ENCODE measurements at places on chromosomes 5 and 9. TPM values are rescaled to one million over a fixed set of nuclear protein-coding genes. Genes with fewer than 3 reads are reported as not detected.

GRCh38 chr9:16921855-16922254 is 51.4 kb upstream of the BNC2 start:
- no peak for DNase-seq
- no peaks in the 10 kb centered on the region for H3K36me3 ChIP-seq
- peaks cover 8% of the 10 kb centered on the region for H3K4me1 ChIP-seq
- no peak overlapping the region for H3K4me3 ChIP-seq

The WNK2 gene
- not detected for total RNA-seq

- H3K4me1 ChIP-seq, result peaks cover 26% of the 10 kb centered on the region
- DNase-seq, result no peak
- no peak overlapping the region for H3K4me3 ChIP-seq
- no peaks in the 10 kb centered on the region for H3K36me3 ChIP-seq
Measured at GRCh38 chr9:21506626-21507482, 24.7 kb upstream of the IFNE start.

DNA sequence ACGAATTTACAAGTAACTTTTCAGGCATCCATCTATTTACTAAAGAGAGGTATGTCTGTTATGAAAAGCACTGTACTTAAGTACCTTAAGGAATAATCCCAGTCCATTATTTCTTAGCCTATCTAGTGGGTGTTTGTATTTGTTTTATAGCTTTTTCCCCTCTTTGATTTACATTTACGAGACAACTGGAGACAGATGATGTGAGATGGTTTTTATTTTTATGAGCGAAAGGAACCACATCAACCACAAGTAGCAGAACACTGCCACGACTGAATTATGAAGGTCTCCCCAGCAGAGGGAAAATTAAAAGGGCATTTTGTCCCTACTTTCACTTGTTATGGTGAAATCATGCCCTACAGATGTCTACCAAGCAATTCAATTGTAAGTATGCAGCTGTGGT is 357.8 kb downstream of the NFIB start:
- no peak overlapping the region for H3K27ac ChIP-seq
- DNase-seq, result no peak
- peaks cover 3% of the 10 kb centered on the region for H3K36me3 ChIP-seq

DNA sequence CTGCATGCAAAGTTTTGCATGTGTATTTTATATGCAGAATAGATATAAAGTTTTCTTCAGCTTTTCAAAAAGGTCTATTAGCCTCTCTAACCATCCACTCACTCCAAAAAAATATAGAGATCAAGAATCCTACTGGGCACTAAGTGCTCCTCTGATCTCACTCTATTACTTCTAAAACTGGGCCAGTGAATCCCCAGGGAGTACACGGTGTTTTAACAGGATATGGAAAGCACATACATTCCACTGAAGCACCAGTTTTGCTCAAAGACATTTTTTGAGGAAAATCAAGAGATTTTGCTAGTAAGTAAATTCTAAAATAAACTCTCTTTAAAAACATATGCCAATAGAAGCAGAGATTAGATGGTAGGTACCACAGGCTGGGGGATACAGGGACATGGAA is 95.2 kb downstream of the DEPDC1B start:
- H3K27me3 ChIP-seq, result no peaks in the 10 kb centered on the region
- no peaks in the 10 kb centered on the region for H3K36me3 ChIP-seq
- H3K4me1 ChIP-seq, result peaks cover 13% of the 10 kb centered on the region
- DNase-seq, result no peak

DNA sequence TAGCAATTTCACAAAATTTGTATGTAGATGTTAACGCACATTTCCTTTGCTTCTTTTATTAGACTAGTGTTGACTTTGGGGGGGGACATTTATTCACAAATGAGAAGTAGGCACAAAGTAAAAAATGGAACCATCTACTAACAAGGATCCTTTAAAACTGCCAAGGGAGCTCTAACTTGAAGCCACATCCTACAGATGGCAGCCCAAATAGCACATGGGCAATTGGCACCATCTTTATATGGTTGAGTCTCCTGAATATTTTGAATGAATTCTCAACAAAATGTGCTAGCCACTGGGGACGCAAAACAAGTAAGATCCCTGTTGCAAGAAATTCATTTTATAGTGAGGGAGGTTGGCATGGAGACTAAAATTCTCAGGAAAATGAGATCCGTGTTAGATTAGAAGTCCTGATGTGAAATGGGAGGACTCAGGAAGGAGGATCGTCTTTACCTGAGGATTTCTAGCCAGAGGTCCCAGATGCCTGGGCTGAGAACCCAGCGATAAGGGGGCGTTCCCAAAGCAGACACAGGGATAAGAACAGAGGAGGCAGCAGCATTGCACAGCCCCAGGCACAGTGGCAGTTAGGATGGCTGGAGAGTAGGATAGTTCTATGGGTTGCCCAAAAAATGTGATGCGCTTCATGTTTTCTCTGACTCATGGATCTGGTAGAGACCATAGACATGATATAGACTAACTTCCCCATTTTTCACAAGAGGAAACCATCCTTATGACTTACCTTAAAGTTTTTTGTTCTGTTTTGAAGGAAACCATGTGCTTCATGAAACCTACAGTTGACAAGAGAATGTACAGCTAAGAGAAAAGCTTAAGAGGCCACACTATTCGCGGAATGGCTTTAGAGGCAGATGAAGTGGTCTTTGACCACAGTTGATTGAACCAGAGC is 37.4 kb downstream of the C9orf152 start:
- H3K4me3 ChIP-seq, result no peak overlapping the region
- H3K27ac ChIP-seq, result no peak overlapping the region

GRCh38 chr5:90871391-90871991 is 312.9 kb downstream of the ADGRV1 start:
- H3K27me3 ChIP-seq, result peaks cover 42% of the 10 kb centered on the region
- H3K27ac ChIP-seq, result no peak overlapping the region
- DNase-seq, result no peak
- H3K36me3 ChIP-seq, result no peaks in the 10 kb centered on the region

The RLN2 gene
- total RNA-seq, result not detected

DNA sequence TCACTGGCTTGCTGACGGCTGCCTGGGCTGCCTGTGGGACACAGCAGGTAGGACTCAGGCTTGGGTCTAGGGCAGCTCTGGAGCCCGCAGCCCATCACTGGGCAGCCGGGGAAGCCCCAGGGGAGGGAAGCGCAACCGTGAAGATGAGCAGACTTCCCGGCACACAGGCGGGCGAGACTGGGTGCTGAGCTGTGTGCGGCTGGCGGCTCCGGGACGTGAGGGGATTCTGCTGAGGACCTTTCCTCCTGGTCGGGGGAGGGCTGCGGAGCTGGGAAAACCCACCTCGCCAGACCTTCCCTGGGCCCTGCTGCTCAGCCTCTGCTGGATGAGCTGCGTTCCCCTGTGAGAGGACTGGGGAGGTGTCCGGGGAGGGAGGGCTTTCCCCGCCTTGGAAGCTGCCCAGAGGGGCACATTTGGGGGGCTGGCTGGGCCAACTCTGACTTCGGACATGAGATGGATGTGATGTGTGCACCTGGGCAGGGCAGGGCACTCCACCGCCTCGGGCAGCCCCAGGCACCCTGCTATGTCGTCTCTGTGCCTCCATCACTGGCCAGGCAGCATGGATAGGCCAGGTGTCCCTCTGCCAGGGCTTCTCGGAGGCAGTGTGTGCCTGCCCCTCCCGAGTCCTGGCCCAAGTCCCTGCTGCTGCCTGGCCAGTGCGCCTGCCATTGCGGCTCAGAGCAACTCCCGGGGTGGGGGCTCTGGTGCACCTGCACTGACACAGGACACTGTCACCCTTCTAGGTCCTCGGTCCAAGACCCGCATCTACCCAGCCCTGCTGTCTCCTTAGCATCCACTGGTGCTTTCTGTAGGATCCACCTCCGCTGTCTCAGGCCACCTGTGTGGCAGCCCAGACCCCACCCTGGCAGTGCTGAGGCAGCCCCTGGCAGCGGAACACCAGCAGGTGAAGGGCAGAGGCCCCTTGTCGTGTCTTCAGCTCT is 66.4 kb downstream of the COL5A1 start:
- H3K4me3 ChIP-seq, result no peak overlapping the region
- no peak for DNase-seq
- peak overlapping the region; percentile 93 for H3K27ac ChIP-seq
- no peaks in the 10 kb centered on the region for H3K27me3 ChIP-seq
- H3K4me1 ChIP-seq, result peaks cover 75% of the 10 kb centered on the region

- H3K36me3 ChIP-seq, result no peaks in the 10 kb centered on the region
- peaks cover 4% of the 10 kb centered on the region for H3K4me1 ChIP-seq
- H3K27ac ChIP-seq, result no peak overlapping the region
- no peaks in the 10 kb centered on the region for H3K27me3 ChIP-seq
Measured at GRCh38 chr5:104170926-104171325, 608.3 kb upstream of the NUDT12 start.

The EDIL3 gene
- total RNA-seq, result 470 TPM

The KIF12 gene
- 0.47 TPM for total RNA-seq

The F2RL2 gene
- 13.0 TPM for total RNA-seq

DNA sequence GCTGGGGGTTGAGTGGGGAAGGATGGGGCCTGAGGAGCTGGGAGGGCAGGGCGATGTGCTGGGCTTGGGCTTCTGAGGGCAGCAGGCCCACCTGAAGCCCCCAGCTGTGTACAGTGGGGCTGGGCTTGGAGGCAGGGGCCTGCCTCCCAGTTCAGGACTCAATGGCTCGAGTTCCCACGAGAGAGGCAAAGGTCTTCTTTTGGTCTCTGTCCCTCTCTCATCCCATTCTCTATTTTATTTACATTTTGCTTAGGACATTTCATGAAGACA is 180.6 kb downstream of the MACROH2A1 start:
- H3K4me1 ChIP-seq, result no peaks in the 10 kb centered on the region
- no peak overlapping the region for H3K4me3 ChIP-seq
- no peaks in the 10 kb centered on the region for H3K36me3 ChIP-seq
- peak; percentile 44 for DNase-seq
- no peak overlapping the region for H3K27ac ChIP-seq

DNA sequence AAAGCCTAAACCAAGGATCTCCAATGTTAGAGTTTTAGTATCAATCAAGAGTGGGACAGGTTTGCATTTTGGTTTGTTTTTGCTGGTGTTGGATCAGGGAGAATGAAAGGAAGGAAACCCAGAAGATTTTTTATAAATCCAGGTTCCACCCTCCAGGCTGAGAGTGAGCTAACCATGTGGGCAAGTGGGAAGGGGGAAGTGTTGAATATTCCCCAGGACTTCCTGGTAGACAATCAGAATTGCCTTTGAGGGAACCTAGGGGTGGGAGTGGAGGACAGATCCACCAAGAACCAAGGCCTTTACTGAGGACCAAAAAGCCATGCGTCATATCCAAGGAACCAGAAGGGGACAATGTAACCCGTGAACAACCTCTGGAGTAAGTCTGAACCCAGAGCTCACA is 33.5 kb upstream of the PIK3R1 start:
- H3K4me3 ChIP-seq, result no peak overlapping the region
- H3K36me3 ChIP-seq, result no peaks in the 10 kb centered on the region
- no peaks in the 10 kb centered on the region for H3K4me1 ChIP-seq
- no peak overlapping the region for H3K27ac ChIP-seq
- peaks cover under 1% of the 10 kb centered on the region for H3K27me3 ChIP-seq

The THOC3 gene
- total RNA-seq, result 34.6 TPM

DNA sequence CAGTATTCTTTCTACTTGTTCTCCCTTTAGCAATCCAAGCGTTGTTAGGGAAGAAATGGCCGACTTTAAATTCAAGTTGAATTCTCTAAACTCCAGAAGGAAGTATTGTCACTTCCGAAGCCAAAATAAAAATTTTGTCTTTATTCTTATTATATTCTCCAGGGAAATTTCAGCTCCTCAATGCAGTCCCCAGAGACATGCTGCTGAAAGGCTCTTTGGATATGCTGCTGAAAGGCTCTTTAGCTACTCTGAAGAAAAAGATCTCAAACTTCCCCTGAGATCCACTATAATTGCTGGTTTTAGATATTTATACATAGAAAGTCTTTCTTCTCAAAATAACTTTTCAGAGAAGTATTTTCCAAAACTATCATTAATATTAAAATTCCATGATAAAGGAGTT is 92.3 kb upstream of the PARP8 start:
- H3K27ac ChIP-seq, result no peak overlapping the region
- H3K4me1 ChIP-seq, result peaks cover 7% of the 10 kb centered on the region
- no peaks in the 10 kb centered on the region for H3K36me3 ChIP-seq
- no peak for DNase-seq
- H3K4me3 ChIP-seq, result no peak overlapping the region

DNA sequence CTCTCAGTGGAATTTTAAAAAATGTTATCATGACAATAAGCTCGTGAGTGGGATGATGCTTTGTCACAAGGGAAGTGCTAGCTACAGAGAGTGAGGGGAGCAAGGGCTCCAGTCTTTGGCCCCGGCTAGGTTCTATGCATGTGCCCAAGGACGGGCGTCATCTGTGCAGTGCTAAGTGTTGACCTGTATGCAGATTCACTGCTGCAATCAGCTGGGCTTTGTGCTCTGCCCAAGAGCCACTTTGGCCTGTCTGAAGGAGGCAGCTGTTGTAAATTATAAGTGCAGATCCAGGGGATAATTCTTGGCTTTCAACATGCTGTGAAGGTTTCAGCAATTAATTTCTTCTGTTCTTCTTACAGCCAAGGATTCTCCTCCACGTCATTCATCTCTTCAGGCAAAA is 268.6 kb downstream of the PSAT1 start:
- H3K27me3 ChIP-seq, result no peaks in the 10 kb centered on the region
- H3K36me3 ChIP-seq, result no peaks in the 10 kb centered on the region
- no peak overlapping the region for H3K27ac ChIP-seq

- H3K27me3 ChIP-seq, result no peaks in the 10 kb centered on the region
- H3K4me1 ChIP-seq, result peaks cover 16% of the 10 kb centered on the region
- H3K4me3 ChIP-seq, result no peak overlapping the region
- no peak for DNase-seq
Measured at GRCh38 chr9:121966706-121967105, 126.4 kb downstream of the TTLL11 start.

GRCh38 chr5:80928073-80928472 is 32.1 kb upstream of the RASGRF2 start:
- no peak overlapping the region for H3K4me3 ChIP-seq
- H3K27me3 ChIP-seq, result peaks cover 17% of the 10 kb centered on the region
- no peak for DNase-seq
- H3K36me3 ChIP-seq, result no peaks in the 10 kb centered on the region

DNA sequence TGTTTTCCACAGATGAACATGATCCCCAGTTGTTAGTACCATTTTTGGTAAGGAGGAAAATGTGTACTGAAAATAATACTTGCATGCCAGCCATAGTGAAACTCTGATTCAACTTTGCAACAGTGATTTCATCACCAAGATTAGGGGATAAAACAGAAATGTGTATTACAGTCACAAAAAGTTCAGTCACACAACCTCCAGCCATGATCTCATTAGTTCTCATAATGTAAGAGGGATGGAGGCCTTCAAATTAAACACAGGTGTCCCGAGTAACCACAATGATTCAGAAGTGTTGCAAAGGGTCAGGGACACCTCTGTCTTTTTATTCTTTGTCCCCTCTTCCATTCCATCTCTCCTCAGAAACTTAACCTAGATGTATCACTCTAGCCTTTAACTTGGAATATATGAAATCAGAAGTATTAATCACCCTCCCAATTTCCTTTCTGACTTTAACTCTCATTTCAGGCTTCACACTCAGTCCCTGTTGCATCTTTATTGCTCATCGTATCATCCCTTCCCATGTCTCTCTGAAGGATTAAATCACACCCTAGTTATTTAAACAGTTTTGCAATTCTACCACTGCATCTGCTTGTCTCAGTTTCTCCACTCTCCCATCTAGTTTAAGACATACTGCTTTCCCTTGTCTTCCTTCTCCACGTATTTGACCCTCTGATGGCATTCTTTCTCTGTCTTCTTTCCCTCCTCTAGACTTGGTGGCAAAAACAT is 291.2 kb downstream of the ADAMTS6 start:
- no peaks in the 10 kb centered on the region for H3K27me3 ChIP-seq
- H3K27ac ChIP-seq, result peak overlapping the region; percentile 83
- no peak overlapping the region for H3K4me3 ChIP-seq
- DNase-seq, result no peak

Data from osteocyte (in vitro differentiated cells).